Suprapubic skin (tissue), 4 donors: ENCODE measurements at places on chromosomes 11 and 22. TPM values are rescaled to one million over a fixed set of nuclear protein-coding genes. Genes with fewer than 3 reads are reported as not detected.

DNA sequence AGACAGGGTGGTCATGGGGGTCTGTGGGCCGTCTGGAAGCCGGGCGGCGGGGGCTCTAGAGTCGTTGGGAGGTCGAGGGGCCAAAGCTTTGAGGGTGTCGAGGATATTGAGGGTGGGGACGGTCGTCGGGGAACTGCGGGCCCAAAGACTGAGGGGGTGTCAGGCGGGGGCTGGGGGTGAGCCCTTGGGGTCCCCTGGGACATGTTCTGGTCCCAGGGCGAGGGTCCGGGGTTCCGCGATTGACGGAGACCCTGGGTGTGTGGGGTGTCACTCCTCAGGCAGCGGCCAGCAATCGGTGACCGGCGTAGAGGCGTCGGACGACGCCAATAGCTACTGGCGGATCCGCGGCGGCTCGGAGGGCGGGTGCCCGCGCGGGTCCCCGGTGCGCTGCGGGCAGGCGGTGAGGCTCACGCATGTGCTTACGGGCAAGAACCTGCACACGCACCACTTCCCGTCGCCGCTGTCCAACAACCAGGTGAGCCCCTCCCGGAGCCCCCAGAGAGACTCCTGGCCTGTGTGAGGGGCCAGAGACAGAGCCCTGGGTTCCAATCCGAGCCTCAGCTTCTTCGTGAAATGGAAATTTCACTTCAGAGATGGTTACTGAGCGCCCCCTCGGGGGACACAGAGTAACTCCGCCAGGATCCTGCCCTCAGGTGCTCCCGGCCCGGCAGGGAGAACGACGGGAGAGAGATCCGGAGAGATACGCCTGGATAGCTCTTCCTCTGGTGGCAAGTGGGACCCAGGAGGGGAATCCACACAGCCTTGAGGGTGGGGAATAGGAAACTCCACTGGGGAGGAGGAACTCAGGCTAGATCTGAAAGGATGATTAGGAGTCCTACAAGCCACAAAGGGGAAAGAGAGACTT, 714 bp downstream of the SDF2L1 start:
- no peak for DNase-seq

RASL10A gene
- total RNA-seq: 1.2 TPM

TLCD5 gene
- 0.99 TPM for total RNA-seq

GRCh38 chr11:10751581-10751940, 515 bp downstream of the CTR9 start:
- no peak for DNase-seq

GRCh38 chr22:33372875-33373274, 314.7 kb upstream of the SYN3 start:
- no peak for DNase-seq

NPTXR gene
- total RNA-seq: 1.0 TPM

DNA sequence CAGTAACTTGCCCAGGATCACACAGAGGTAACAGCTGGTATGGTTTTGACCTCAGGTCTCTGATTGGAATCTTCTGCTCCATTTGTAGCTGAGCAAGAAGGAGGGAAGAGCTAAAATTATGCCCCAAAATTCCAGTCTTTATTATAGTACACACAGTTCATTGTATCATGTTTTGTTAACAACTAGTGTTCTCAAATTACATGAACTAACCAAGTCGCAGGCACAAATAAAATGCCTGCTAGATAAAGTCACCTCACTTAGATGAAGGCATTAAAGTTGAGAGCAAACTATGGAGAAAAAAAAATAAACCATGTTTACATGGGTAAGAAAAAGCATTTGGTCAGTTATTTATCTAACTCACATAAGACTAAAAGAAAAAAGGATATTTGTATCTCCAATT, 58.8 kb downstream of the PDGFD start:
- DNase-seq: no peak

BAIAP2L2 gene
- 1.7 TPM for total RNA-seq

CARS1 gene
- 43.5 TPM for total RNA-seq

DNA sequence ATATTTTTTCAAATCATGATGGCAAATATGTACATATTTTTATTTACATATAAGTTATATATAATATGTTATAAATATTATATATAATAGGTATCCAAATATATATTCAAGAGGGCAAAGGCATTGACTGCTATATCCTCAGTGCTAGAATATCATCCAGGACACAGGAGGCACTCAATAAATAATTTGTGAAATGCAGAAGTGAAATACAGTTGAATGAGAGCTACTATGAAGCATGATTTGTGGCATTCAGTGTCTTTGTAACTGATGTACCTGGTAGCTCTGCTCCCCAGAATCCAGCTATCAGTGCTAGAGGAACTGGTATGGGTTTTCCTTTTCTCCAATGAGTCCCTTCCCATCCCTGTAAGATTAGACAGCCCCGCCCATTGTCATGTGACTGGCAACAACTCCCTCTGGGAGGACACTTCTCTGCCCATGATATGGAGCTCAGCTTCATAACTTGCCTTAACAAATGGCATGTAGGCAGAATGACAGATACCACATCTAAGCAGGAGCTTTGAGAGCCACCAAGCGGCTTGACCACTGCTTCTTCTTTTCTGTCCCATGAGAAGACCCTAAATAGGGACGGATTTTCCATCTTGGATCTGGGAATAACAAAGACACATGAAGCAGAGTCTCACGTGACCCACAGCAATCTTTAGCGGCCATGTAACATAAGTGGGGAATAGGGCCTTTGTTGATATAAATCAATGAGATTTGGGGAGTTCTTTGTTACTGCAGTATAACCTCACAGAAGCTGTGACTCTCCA, 10.2 kb upstream of the CD82 start:
- DNase-seq: no peak

- DNase-seq: no peak
Observed at GRCh38 chr11:6931146-6931713, 5.0 kb downstream of the ZNF215 start.

MN1 gene
- 6.5 TPM for total RNA-seq

DNA sequence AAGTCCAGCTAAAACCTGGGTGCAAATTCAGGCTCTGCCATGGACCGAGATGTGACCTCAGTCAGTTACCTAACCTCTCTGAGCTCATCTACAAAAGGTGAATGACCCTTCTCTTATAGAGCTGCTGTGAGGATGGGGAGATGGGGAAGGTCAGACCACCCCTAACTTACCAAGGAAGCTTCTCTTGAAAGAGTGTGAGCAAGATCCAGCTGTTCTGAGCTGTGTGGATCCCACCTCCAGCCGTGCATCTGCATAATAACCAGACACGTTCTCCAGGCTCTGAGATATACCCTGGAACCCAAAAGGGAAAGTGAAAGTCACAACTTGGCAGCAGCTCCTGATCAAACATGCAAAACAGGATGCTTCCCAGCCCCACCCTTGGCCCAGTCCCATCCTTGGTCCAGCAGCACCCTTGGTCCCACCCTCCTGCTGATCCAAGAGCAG, at the start of gene APOL3:
Gene APOL3 (minus strand): TSS at position 257 of the 444 bp plus-strand sequence. CDS start 11,700 bp downstream, outside the sequence.
- DNase-seq: peak; percentile 91

DNA sequence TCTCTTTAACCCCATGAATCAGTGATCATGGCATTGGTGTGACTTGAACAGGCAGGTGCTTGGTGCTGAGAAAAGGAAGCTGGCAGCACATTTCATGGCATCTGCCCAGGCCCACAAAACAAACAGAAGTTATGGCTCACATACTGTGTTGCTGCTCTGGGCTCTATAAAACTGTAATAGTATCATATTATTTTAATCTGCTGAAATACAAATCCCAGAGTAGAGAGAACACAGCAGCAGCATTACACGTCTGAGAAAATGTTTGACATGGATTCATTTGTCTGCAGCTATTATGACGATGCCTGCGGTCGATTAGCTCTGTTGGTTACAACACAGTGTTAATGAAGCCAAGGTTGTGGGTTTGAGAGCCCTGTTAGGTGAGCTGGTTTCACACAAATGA, 80.8 kb downstream of the ALX4 start:
- no peak for DNase-seq

DNA sequence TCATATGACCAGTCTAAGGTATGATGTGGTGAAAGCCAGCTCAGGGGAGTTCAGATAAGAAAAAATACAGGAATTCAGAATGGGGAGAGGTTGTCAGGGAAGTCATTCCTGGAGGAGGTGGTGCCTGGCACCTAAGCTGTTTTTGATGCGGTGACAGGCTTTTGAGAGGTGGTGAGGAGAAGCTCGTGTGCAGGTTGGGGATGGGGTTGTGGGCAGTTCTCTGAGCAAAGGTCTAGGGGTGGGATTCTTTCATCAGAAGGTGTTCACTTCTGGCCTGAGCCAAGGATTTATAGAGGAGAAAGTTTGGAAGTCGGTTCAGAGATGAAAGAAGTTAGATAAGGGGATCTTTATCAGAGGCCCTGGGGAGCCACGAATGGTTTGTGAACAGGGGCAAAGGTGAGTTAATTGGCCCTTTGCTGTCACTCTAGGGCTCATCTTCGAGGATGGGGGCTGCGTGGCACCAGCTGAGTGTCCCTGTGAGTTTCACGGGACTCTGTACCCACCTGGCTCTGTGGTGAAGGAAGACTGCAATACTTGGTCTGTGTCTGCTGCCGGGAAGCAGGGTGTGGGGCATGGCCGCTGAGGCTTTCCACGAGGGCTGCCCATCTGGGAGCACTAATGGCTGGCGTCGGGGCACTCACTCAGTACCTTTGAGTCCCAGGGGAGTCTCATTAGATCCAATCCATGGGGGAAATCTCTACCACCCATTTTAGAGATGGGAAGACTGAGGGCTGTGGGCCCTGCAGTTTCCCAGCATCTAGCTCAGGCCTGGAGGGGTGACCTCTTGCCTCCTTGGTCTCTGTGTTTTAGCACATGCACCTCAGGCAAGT, 13.4 kb downstream of the OTOG start:
- no peak for DNase-seq

DNA sequence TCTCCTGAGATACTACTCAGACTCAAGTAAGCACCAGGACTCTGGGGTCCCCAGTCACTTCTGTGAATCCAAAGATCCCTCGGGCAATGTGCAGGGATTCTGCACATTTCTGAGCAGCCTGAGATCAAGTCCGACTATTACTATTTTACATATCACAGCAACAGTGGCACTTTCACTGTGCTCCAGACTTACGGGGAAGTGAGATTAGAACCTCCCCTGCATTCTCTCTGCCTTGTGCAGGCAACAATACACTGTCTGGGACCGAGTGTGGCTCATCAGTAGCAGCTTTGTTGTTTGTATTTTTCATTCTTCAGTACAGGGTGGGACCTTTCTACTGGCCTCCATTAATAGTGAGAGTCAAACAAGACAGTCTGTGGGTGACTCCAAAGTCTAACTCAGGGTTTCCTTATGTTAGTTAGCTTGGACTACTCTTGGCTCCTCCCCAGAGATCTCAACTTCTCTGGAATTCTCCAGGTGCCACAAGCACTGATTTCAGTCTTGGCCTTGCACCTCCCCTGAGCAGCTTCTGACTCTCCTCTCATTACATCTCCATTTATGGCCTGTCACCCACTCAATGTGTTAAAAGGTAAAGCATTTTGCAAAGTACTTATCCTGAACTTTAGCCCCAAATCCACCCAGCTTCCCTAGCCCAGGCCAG, 76.2 kb upstream of the TOP3B start:
- DNase-seq: no peak

DNA sequence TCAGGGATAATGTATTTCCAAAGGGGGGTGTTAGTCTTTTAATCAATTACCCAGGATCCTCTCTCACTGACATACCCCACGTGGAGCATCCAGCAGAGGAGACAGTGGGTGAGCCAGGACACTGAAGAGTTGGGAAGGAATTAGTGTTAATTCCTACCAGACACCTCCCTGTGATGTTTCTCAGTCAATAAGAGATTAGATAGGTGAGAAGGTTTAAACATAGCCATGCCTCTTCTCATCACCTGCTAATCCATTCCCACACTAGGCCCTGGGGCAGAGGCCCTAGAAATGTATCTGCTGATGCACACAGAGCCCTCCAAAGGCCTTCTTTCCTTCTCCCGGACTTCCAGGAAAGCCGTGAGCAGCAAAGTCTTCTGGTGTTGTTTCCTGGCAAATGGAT, 363.6 kb upstream of the LARGE1 start:
- DNase-seq: no peak

- no peak for DNase-seq
Observed at GRCh38 chr22:49519117-49519737, 308.4 kb downstream of the BRD1 start.

DNA sequence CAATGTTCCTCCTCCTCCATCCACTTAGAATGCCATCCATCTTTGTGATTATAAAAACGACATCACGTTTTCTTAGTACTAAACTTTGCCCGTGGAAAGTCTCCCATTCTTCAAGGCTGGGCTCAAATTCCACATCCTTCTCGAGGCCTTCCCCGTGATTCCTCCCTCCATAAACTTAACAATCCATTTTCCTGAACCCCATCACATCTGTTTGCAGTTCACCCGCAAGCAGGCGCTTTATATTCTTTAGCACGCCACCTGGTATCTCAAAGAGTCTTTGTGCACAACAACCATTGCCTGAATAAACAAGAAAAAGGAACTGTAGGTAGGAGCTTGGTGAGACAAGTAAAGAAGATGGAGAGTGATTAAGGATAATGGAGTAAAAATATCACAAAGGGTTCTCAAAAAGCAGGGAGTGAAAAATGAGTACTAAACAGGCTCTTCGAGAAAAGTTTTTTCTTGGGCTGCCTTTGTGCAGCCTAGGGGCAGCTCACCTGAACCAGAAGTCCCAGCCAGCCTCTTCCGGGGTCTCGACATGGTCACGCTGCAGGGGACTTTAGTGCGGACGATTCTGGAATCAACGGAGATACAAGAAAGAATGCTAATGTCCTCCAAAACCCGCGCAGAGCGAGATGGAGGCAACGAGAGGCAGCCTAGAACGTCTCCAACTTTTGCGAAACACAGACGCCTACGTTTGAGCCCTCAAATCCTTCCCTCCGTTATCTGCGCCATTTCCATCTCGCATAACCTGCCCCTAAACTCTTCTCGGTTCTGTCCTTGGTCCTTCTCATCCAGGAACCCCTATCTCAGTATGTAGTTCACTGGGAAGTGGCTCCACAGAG, 585 bp downstream of the THYN1 start:
- no peak for DNase-seq

DNA sequence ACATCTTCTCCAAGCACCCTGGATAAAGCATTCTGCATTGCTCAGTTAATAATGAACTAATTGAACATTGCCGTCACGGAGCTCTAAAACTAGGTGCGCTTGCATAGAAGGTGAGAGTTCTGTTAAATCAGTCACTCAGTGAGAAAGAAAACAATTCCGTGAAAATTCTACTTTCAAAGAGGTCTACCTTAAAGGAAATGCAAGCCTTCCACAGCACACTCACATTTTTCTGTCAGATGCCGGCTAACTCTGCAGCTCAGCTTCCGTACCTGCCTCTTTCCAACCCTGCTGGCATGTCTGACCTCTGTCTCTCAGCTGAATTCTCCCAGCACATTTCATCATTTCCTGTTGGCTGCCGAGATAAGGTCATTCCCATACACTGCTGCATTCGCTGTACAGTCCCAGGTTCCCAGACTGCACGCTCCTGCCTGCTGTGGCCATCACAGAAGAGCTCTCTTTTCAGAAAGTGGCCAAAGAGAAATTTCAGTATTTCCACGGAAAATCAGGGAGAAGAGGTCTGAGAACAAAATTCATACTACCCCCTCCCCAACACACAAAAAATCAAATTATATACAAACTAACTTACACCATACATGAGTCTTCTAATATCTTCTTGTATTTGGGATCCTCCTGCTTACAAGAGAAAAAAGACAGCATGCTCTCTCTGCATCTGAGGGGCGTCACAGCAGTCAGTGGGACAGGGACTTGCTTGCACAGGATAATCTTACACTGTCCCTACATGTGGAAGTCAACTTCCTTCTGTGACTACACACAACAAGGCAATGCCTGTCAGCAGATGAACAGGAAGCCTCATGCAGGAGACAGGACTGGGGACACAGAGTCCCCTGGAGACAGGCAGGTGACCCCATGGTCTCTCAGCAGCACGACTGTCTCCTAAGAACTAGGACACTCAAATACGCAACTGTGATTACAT, 55.1 kb downstream of the PACSIN2 start:
- peak; percentile 60 for DNase-seq

GRCh38 chr11:65851083-65851579, 6.8 kb downstream of the CFL1 start:
- no peak for DNase-seq
